Central memory CD4-positive, alpha-beta T cell (primary cell): ENCODE measurements at places on chromosomes 7 and 10.

DNA sequence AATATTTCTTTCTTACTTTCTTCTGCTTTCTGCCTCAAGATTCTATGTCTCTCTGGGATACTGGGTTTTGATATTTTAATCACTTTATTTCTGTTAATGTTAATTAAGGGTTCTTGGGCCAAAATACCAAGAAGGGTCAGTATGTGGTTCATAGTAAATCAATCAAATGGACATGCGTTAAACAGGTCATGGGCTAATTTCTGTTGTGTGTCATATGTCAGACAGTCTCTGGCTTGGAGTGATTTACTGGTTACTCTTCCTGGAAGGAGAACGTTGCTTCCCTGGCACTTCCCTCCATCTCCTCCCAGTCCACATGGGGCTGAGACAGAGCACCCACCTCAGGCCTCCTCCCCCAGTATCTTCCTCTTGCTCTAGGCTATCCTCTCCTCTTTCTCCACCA is 489.1 kb downstream of the SUGCT start:
- no peak for DNase-seq

DNA sequence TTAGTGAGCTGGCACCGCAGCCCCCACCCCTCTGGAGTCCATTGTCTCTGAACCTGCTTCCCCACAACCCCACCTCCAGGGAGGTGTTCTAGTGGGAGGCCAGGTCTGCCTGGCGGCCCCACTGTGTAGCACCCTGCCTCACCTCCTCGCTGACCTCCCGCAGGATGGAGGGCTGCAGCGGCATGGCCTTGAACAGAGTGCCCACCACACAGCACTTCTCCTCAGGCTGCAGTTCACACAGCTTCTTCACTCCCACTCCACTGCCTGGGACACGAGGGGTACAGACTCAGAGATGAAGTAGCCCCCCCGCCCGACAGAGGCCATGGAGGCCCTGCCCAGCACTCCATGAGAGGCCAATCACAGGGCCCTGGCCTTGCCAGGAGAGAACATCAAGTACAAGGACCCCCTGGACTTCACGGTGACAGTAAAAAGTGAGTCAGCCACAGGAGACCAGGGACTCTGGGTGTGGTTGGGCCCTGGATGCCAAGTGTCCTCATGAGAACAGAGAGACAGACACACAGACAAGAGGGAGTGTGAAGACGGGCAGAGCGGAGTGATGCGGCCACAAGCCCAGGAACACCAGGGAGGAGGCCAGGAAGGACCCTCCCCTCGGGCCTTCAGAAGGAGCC is 5.4 kb downstream of the POLD2 start:
- DNase-seq: no peak

- no peak for DNase-seq
These were observed 41.5 kb upstream of the PLEKHA1 start for GRCh38 chr10:122333037-122333436.

DNA sequence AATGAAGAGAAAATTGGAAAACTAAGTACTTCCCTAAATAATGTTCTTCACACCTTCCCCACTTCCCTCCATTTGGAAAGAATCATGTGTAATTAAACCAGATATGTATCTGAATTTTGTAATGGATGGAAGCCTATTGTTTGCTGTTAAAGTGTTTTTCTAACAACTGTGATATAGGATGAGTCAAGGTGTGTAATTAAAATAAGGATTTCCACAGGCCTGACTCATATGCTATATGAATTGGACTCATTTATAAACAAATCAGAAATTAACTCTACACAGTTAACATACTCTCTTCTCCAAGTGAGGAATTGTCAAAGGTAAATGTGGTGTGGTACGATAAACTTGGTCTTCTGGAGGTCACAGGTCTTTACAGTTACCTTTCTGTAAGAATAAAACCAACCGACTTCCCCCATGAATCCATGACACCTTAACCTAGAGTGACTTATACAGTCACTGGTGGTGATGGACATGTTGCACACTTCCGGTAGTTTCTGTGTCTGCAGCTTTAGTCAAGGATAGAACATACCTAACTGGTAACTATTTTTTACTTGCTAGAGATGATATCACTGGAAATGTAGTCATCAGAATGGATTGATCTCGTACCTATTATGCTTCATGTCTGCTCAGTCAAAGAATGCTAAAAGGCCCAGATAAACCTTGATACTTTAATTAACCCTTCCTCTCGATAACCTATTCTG is 12.8 kb downstream of the PNLIPRP3 start:
- no peak for DNase-seq

DNA sequence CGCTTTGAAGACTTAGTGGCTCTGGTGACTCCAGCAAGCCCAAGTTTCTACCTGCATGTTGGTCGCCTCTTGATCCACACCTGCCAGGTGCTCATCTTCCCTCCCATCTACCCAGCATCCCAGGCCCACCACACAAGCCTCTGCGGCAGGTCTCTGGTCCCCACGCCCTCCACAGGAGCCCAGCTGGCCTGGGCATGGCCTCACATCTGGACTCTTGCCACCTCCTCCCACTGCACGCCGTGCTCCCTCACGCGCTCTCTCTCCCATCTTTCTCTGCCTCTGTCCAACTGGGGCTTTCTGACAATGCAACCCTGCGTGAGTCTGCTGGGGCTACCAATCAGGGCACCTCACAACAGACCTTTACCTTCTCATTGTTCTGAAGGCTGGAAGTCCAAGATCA is 50.2 kb upstream of the FGFR2 start:
- DNase-seq: no peak

- DNase-seq: no peak
These were observed 127.6 kb downstream of the OAT start for GRCh38 chr10:124291001-124291701.

GRCh38 chr7:157490465-157490912 is 153.7 kb downstream of the DNAJB6 start:
- DNase-seq: peak; percentile 84

GRCh38 chr10:88401671-88402347 is 181.3 kb downstream of the RNLS start:
- no peak for DNase-seq

- peak; percentile 12 for DNase-seq
These were observed 5.1 kb upstream of the ELFN1 start for GRCh38 chr7:1664711-1665548.

- no peak for DNase-seq
These were observed 50.0 kb downstream of the JAKMIP3 start for GRCh38 chr10:132115732-132116131.

DNA sequence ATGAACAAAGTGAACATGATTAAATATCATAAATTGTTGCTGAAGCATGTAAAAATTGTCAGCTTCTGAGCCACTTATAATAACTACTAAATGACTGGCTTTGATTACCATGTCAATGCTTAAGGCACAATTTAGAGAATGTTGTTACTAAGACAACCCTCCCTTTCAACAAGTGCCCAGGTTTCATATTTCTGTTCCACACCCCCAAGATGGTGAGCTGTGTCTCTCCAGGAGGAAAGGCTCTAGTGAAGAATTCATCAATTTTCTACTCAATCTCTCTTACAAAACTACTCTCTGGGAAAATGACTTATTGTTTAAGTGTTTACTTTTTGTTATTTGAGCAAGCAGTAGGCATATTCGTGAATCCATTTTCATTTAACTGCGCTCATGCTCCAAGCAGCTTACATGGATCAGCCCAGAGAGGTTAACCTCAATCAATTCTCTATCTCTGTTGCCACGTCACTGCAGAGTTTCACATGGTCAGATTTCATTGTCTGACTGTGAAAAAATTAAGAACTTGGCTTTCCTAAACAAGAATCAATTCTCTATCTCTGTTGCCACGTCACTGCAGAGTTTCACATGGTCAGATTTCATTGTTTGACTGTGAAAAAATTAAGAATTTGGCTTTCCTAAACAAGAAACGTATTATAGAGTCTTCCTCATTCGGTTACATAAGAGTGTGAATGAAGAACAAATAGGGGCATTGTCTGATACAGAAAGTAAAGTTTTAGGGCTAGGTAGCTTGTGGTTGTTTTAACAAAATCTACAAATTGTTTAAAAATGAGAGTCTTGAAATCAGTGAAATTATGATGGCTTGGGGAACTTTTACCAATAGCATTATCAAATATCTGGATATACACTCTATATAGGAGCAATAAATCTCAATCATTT is 49.7 kb downstream of the CCDC71L start:
- DNase-seq: no peak

- DNase-seq: no peak
These were observed 9.3 kb downstream of the NOD1 start for GRCh38 chr7:30469303-30469702.

- DNase-seq: no peak
These were observed 358.1 kb upstream of the ZNF32 start for GRCh38 chr10:44006771-44007170.

DNA sequence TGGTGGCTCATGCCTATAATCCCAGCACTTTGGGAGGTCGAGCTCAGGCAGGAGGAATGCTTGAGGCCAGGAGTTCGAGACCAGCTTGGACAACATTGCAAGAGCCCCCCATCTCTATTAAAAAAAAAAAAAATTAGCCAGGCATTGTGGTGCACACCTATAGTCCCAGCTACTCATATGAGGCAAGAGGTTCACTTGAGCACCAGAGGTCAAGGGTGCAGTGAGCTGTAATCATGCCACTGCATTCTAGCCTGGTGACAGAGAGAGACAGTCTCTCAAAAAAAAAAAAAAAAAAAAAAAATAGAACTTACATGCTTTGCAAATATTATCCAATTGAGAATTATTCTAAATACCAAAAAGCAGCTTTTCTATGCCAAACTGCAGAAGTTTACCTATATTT is 11.0 kb downstream of the KIN start:
- no peak for DNase-seq

GRCh38 chr10:359762-360161 is 224.5 kb downstream of the ZMYND11 start:
- DNase-seq: no peak

DNA sequence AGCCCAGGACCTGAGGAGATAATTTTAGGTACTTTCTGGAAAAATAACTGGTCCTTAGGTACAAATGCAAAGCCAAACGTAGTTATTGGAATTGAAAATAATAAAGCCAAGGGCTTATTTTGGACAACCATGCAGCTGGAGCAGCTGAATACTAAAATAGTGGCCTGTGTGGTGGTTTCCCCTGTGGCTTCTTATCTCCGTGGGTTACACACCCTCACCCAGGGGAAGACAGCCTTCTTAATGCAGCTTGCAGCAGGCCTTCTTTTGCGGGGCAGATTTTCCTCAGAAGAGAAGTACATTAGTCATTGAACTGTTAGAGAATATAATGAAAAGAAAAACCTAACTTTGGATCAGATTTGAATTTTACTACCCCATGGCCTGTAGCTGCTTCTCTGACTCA is 133.5 kb downstream of the ST7 start:
- no peak for DNase-seq

DNA sequence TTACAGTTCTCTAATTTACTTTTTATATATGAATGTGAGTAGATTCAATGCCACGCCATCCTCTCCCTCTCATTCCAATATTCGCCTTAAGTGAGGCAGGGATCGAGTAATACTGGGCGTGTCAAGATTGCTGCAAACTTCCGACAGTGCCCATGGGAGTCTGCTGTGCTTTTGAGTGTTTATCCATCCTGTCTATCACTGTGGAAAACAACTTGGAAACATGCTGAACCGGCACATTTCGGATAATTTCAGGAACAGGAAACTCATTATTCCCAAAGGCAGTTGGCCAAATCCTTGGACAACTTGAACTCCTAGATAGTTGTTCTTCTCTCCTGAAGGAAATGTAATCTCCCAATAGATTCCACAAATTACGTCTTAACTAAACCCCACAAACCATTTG is 28.5 kb downstream of the PIP4K2A start:
- DNase-seq: no peak

- DNase-seq: no peak
These were observed 136.1 kb upstream of the COBL start for GRCh38 chr7:51452694-51453093.

GRCh38 chr10:90885176-90885575 is 13.4 kb downstream of the RPP30 start:
- DNase-seq: no peak

GRCh38 chr7:82572195-82572880 is 128.8 kb upstream of the CACNA2D1 start:
- DNase-seq: peak; percentile 5

GRCh38 chr10:63711361-63711760 is 190.2 kb downstream of the REEP3 start:
- DNase-seq: no peak

DNA sequence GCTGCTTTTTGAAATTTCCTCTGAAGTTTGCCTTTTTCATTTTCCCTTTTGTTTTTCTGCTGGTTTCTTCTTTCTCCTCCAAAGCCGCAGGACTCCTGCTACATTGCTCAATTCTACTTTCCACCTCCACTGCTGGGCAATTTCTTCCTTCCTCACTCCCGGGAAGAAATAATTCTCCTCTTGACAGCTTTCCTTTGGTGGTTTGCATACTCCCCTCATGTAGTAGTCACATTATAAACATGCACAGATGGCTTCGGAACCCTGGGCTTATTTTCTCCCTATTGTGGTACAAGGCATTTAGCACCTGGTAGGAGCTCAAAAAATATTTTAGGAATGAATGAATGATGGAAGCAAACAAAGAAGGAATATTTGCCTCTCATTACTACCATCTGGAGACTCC is 977.2 kb downstream of the LRMDA start:
- DNase-seq: no peak

GRCh38 chr10:69461243-69462025 is 10.2 kb downstream of the TSPAN15 start:
- no peak for DNase-seq

DNA sequence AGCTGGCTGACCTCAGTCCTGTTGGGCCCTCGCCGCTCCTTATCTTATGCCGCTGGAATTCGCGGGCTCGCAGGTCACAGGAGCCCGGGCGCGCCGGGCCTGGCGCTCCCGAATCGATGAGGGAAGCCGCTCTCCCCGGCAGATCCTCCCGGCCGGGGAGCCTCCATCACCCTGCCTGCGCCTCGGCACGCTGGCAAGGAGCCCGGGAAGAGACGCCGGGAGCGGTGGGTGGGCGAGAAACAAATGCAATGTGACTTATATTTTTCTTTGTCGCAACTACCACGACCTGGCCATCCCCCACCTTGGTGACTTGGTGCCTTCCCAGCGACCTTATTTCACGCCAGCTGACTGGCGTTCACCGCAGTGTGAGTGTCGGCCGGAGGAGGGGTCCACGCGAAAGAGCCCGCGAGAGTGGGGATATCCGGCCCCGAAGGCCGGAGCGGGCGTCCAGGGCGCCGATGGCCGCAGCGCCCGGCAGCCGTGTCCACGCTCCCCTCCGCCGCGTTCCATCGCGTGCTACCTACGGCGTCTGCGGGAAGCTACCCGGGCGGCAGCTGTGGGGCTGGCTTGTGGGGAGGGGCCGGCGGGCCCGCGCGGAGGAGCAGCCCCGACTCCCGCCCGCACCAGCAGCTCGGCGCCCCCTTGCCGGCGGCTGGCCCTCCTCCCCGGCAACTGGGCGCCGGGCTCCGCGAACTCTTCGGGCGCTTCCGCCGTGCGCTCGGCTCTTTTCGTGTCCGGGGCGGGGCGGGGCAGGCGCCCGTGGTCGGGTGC is 494 bp upstream of the BMPR1A start:
- peak; percentile 82 for DNase-seq

GRCh38 chr10:15088428-15089261 is at the start of gene ACBD7:
ACBD7 (minus strand) TSS chr10:15088776; CDS start chr10:15088728, 48 bp downstream.
- DNase-seq: peak; percentile 81
